Iris pigment epithelial cell (primary cell): ENCODE measurements at places on chromosomes 3 and 15.
A peak's percentile ranks its signal among the peaks of the same experiment; 100 is the strongest.

GRCh38 chr3:66583424-66584040 lies 82.7 kb upstream of the LRIG1 start:
- no peak for DNase-seq

- DNase-seq = no peak
Measured at GRCh38 chr3:133038731-133039375, 662 bp downstream of the TMEM108 start.

GRCh38 chr3:30989276-30990030 lies 95.0 kb upstream of the GADL1 start:
- DNase-seq = no peak

DNA sequence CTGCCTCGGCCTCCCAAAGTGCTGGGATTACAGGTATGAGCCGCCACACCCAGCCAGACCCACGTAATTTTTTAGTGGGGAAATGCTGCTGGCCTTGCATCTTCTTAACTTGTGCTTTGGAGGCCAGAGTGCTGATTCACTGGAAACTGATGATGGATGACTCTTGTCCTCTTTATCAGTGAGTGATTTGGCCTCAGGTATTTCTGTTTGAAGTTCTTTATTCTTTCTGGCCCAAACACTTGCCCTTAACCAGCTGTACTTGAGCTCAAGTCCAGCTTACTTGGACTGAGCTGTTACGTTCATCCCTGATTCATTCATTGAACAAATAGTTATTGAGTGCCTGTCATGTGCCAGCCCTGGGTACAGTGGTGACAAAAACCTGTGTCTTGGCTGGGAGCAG lies 4.2 kb downstream of the PTPN23 start:
- no peak for DNase-seq

- peak; percentile 48 for DNase-seq
Measured at GRCh38 chr3:161560008-161560637, 63.5 kb downstream of the OTOL1 start.

GRCh38 chr3:66856533-66856932 lies 141.6 kb upstream of the KBTBD8 start:
- DNase-seq = no peak

GRCh38 chr3:197204736-197205135 lies 93.7 kb downstream of the DLG1 start:
- no peak for DNase-seq

DNA sequence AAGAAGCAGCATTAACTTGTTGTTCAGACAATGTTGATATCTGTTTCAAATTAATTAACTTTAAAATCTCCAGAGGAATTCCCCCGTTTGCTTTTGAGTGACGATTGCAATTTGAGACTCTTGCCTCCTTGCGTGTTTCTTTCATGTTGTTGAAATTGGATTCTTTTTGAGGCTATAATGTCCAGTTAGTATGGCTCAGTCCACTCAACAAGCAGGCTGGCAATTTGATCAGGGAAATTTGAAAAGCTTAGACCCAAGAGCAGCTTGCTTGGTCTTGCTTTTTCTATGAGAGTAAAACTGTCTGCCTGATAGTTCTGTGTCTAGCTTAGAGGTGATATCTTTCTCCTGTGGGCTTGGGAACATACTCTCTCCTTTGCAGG lies 2.0 kb downstream of the ARID3B start:
- DNase-seq = no peak

DNA sequence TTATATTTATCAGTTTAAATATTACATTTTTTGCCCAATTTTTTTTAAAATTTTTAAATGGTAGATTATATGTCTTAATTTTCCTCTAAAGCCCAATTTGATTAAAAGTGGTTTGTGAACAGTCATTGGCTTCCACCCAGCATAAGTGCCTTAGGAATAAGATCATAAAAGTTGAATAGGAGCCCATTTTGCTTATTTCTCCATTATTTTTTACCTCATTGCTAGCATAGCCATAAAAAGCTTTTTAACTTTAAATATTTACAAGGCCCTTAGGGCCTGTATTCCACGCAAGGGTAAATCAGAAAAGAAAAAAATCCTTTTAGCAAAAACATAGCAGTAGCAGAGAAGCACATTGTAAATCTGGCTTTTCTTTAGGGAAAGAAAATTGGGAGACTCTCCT lies 9.0 kb downstream of the TTC14 start:
- DNase-seq = no peak
